ENCODE measurements at places on chromosomes 4 and X. TPM values are rescaled to one million over a fixed set of nuclear protein-coding genes. Genes with fewer than 3 reads are reported as not detected.

Gene IQSEC2
- total RNA-seq: 10.9 TPM

Gene RHOXF1
- total RNA-seq: not detected

Gene IL9R
- total RNA-seq: 0.27 TPM

Gene UVSSA
- 14.8 TPM for total RNA-seq

Gene ACTRT1
- not detected for total RNA-seq

Gene ZFP42
- 0.18 TPM for total RNA-seq

Gene ANXA10
- total RNA-seq: not detected

Gene SPIN2A
- 1.9 TPM for total RNA-seq

Gene PDE5A
- 48.7 TPM for total RNA-seq

Gene TMEM255A
- 2.1 TPM for total RNA-seq

Gene APOO
- total RNA-seq: 17.7 TPM
